ENCODE measurements at places on chromosomes 2 and 18. TPM values are rescaled to one million over a fixed set of nuclear protein-coding genes. Genes with fewer than 3 reads are reported as not detected.

The CD207 gene
- total RNA-seq = not detected

The UGT1A5 gene
- not detected for total RNA-seq

The MEP1B gene
- total RNA-seq = not detected

- H3K4me1 ChIP-seq = no peaks in the 10 kb centered on the region
- no peak overlapping the region for H3K4me3 ChIP-seq
- H3K27ac ChIP-seq = no peak overlapping the region
- DNase-seq = no peak
- H3K27me3 ChIP-seq = no peaks in the 10 kb centered on the region
These were observed 13.2 kb upstream of the DCDC2C start for GRCh38 chr2:3689998-3690748.

DNA sequence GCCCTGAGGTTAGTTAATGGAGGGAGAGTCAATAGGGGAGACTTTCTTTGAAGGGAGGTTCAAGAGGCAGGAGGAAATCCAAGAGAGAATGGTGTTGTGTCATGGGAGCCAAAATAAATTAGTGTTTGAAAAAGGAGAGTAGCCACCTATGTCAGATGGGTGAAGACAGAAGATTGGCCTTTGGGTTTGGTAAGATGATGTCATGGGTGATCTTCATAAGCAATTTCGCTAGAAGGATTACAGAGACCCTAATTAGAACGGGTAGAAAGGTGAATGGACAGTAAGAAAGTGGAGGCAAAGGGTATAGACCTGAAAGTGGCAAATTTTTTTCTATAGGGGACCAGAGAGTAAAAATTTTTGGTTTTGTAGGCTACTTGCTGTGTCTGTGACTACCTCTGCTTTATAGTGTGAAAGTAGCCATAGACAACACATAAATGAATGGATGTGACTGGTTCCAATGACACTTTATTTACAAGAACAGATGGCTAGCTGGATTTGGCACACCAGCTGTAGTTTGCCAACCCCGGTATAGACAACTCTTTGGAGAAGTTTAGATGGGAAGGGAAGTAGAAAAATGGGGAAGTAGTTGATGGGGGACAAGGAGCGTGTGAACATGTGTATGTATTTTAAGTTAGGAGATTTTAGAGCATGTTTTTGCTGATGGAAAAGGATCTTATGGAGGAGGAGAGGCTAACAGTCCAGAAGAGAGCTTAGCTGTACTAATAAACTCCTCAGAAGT is 9.3 kb downstream of the STAMBP start:
- H3K36me3 ChIP-seq = peaks cover 64% of the 10 kb centered on the region
- DNase-seq = no peak
- H3K4me1 ChIP-seq = peaks cover under 1% of the 10 kb centered on the region

- H3K4me1 ChIP-seq = no peaks in the 10 kb centered on the region
- H3K27ac ChIP-seq = no peak overlapping the region
- H3K27me3 ChIP-seq = no peaks in the 10 kb centered on the region
- H3K36me3 ChIP-seq = peaks cover 51% of the 10 kb centered on the region
- H3K4me3 ChIP-seq = no peak overlapping the region
These were observed 17.0 kb upstream of the MPP4 start for GRCh38 chr2:201715459-201715858.

DNA sequence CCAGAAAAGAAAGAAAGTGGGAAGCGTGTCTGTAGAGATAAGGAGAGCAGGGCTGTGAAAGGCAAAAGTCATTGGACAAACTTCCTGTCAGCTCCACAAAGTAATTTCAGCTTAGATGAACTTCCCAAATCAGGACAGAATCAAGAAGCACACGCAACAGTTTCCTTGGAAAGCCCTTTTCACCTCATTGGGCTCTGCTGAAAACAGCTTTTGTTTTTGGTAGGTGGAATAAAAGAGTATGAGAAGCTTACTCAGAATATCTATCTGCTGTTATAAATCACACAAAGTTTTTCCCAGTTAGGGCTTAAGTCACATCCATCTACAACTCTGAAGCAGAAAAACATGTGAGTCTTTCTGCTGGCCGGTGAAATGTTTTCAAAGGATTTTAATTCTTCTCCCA is 42.4 kb upstream of the EFEMP1 start:
- H3K27me3 ChIP-seq = no peaks in the 10 kb centered on the region
- peaks cover 4% of the 10 kb centered on the region for H3K36me3 ChIP-seq

GRCh38 chr2:43349904-43350303 is 123.5 kb upstream of the ZFP36L2 start:
- H3K4me3 ChIP-seq = no peak overlapping the region
- no peaks in the 10 kb centered on the region for H3K36me3 ChIP-seq
- H3K4me1 ChIP-seq = peaks cover 29% of the 10 kb centered on the region
- no peak overlapping the region for H3K27ac ChIP-seq

DNA sequence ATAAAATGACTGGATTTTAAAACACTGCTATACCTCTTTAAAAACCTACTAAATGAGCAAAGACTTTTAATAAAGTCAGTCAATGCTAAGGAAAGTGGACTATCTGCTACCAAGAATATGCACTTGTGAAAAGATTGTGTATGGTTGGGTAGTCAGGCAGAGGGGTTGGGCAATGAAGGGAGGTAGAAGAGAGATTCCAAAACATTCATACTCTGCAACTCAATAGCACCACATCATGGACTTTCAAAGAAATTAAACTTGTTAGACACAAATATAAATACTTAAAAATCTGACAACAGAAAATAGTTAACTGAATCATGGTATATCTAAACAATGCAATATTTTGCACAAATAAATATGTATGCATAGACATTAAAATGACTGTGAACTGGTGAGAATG is 139.9 kb upstream of the MAPRE2 start:
- H3K27me3 ChIP-seq = no peaks in the 10 kb centered on the region
- no peak overlapping the region for H3K4me3 ChIP-seq
- DNase-seq = no peak
- no peaks in the 10 kb centered on the region for H3K4me1 ChIP-seq
- no peak overlapping the region for H3K27ac ChIP-seq
- H3K36me3 ChIP-seq = no peaks in the 10 kb centered on the region

DNA sequence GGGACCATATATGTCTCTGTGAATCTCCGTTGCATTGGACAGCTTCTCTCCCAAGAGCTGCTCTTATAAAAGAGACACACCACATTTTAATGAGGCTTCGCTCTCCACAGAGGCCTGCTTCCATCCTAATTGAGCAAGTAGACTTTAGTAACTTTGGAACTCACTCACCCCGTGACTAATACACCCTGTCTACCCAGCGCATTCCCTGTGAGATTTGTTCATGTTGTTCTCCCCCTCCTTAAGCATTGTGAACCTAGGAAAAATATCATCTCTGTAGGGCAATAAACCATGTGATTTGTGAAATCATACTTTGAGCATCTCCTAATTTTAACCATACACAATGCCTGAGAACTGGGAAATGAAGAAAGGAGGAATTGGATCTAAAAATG is 56.9 kb downstream of the MCFD2 start:
- DNase-seq = no peak
- H3K27ac ChIP-seq = peak overlapping the region; percentile 86
- peaks cover 59% of the 10 kb centered on the region for H3K4me1 ChIP-seq
- H3K27me3 ChIP-seq = no peaks in the 10 kb centered on the region

- no peak overlapping the region for H3K4me3 ChIP-seq
- H3K27ac ChIP-seq = no peak overlapping the region
- H3K27me3 ChIP-seq = no peaks in the 10 kb centered on the region
- no peaks in the 10 kb centered on the region for H3K36me3 ChIP-seq
- H3K4me1 ChIP-seq = peaks cover 42% of the 10 kb centered on the region
- no peak for DNase-seq
These were observed 142.2 kb downstream of the UBE2E3 start for GRCh38 chr2:181122601-181123000.

- H3K4me3 ChIP-seq = no peak overlapping the region
- H3K27ac ChIP-seq = no peak overlapping the region
- H3K36me3 ChIP-seq = no peaks in the 10 kb centered on the region
- no peaks in the 10 kb centered on the region for H3K4me1 ChIP-seq
These were observed 9.9 kb upstream of the GAREM1 start for GRCh38 chr18:32480581-32480980.

GRCh38 chr2:39837856-39838453 is 58.9 kb upstream of the THUMPD2 start:
- H3K27me3 ChIP-seq = no peaks in the 10 kb centered on the region
- no peak for DNase-seq
- H3K4me3 ChIP-seq = no peak overlapping the region
- H3K36me3 ChIP-seq = no peaks in the 10 kb centered on the region
- no peak overlapping the region for H3K27ac ChIP-seq

GRCh38 chr18:35851286-35851970 is 121.1 kb upstream of the RMP24 start:
- no peaks in the 10 kb centered on the region for H3K4me1 ChIP-seq
- H3K27me3 ChIP-seq = no peaks in the 10 kb centered on the region
- H3K4me3 ChIP-seq = no peak overlapping the region
- H3K36me3 ChIP-seq = no peaks in the 10 kb centered on the region

GRCh38 chr2:238438856-238439849 is 12.4 kb downstream of the ASB1 start:
- no peaks in the 10 kb centered on the region for H3K27me3 ChIP-seq
- DNase-seq = peak; percentile 94
- peaks cover 80% of the 10 kb centered on the region for H3K36me3 ChIP-seq
- H3K4me1 ChIP-seq = peaks cover 54% of the 10 kb centered on the region

GRCh38 chr18:79941473-79942119 is 9.9 kb downstream of the SLC66A2 start:
- no peak overlapping the region for H3K27ac ChIP-seq
- no peaks in the 10 kb centered on the region for H3K27me3 ChIP-seq
- H3K4me3 ChIP-seq = no peak overlapping the region
- peak; percentile 31 for DNase-seq

DNA sequence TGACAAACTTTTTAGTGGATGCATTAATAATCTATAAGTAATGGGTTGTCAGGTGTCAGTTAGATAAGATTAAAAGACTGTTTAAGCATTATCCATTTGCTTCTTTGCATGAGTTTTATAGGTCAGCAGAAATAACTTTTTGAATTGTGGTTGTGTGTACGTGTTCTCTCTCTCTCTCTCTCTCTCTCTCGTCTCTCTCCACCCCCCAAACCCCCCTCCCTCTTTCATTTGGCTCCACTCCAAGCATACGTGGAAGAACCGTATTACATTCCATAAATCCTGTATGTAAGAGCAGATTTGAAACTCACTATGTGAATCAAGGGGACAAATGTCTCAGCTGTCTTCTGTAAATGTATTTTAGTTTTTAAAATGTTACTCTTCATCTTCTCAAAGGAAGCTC is 120.2 kb downstream of the MEIS1 start:
- no peaks in the 10 kb centered on the region for H3K36me3 ChIP-seq
- no peaks in the 10 kb centered on the region for H3K27me3 ChIP-seq
- no peak overlapping the region for H3K4me3 ChIP-seq

DNA sequence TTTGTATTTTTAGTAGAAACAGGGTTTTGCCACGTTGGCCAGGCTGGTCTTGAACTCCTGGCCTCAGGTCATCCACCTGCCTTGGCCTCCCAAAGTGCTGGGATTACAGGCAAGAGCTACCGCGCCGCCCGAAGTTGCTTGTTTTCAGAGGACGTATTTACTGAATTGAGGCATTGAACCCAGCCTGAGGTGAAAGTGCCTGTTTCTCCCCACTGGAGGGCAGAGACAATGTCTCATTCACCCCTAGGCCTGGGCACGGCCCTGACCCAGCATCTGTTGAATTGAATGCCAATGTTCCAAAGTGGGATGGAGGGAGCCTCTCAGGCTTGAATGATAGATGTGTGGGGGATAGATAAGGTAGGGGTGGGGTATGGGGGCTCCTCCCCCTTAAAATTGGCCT is 4.5 kb upstream of the TMBIM1 start:
- no peak for DNase-seq
- no peaks in the 10 kb centered on the region for H3K27me3 ChIP-seq
- no peak overlapping the region for H3K27ac ChIP-seq
- peaks cover 5% of the 10 kb centered on the region for H3K4me1 ChIP-seq

- no peaks in the 10 kb centered on the region for H3K27me3 ChIP-seq
- peaks cover 40% of the 10 kb centered on the region for H3K4me1 ChIP-seq
- no peaks in the 10 kb centered on the region for H3K36me3 ChIP-seq
- no peak overlapping the region for H3K27ac ChIP-seq
- H3K4me3 ChIP-seq = no peak overlapping the region
- no peak for DNase-seq
These were observed 7.8 kb upstream of the ZNF532 start for GRCh38 chr18:58856881-58857280.

DNA sequence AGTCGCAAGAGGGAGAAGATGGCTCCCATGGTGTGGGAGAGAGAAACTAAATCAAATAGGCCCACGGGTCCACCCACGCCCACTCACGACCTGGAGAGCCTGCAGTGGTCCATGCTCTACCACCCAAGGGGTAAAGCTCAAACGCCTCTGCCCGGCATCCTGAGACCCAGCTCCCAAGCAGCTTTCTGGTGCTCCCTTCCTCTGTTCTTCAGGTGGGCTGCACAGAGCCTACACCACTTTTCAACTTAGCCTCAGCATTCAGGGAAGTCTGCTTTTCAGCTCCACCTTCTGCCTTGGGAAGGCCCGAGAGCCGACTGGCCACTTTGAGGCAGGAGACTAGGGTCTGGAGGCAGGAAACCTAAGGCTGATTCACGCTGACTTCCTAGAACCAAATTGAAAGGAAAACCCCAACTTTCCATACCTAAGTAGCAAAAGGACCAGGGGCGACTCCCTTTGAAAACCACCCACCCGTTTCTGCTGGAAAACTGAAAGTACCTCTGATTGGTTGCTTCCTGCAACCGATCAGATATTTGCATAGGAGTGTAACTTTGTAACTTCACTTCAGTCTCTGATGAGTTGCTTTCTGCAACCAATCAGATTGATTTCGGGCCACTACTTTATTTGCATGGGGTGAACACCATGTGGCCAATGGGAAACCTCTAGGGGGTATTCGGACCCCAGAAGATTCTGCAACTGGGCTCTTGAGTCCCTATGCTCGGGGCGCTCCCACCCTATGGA is 26.8 kb upstream of the SPATA3 start:
- no peak for DNase-seq
- no peaks in the 10 kb centered on the region for H3K27me3 ChIP-seq
- H3K27ac ChIP-seq = 0 out of 2 replicates have a peak overlapping the region, but pooled peaks have one; percentile 30
- H3K4me1 ChIP-seq = peaks cover 18% of the 10 kb centered on the region

GRCh38 chr2:219570924-219571310 is 422 bp downstream of the OBSL1 start:
- H3K27me3 ChIP-seq = no peaks in the 10 kb centered on the region
- H3K4me3 ChIP-seq = peak overlapping the region; percentile 97
- peaks cover 18% of the 10 kb centered on the region for H3K4me1 ChIP-seq
- peaks cover 43% of the 10 kb centered on the region for H3K36me3 ChIP-seq

DNA sequence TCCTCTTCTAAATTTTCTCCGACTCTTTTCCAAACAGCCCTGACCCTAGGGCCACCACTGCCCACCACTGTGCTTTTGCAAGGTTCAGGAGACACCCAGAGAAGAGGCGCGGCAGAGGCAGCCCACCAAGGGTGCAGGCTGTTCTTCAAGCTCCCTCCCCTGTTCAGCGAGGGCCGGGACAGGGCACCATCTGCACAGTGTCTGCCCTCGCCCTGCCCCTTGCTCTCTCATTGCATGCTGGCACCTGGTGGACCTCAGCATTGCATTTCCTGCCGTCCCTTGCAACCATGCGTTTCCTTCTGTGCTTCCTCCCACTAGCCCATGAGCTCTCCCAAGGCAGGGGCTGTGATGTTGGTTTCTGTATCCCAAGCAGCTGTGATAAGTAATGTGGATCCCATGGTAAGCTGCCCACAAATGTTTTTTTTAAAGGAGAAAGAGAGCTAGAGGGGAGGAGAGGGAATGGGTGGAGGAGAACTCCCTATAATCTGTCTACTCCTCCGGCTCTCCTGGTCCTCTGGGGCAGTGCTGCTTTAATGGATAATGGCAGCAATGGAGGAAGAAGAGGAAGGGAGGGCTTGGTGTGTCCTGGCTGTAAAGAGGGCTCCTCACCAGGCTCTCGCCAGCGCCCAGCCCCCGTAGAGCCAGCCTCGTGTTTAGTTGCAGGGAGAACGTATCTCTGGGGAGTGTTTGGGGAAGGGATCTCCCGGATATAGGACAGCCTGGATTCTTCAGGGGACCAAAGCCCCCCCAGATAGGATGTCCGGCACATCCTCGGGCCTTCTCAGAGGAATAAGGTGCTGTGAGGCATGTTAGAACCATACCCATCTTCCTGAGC is 15.6 kb upstream of the YWHAQ start:
- no peak overlapping the region for H3K4me3 ChIP-seq
- DNase-seq = no peak
- H3K27ac ChIP-seq = no peak overlapping the region
- no peaks in the 10 kb centered on the region for H3K27me3 ChIP-seq
- H3K36me3 ChIP-seq = no peaks in the 10 kb centered on the region

Data from SJSA1 (cell line).